Naive thymus-derived CD8-positive, alpha-beta T cell (primary cell): ENCODE measurements at places on chromosomes 6 and 20.

GRCh38 chr6:4804095-4804494 lies 27.9 kb downstream of the CDYL start:
- peaks cover 16% of the 10 kb centered on the region for H3K36me3 ChIP-seq
- H3K4me1 ChIP-seq = peaks cover 81% of the 10 kb centered on the region
- DNase-seq = no peak
- no peaks in the 10 kb centered on the region for H3K27me3 ChIP-seq

DNA sequence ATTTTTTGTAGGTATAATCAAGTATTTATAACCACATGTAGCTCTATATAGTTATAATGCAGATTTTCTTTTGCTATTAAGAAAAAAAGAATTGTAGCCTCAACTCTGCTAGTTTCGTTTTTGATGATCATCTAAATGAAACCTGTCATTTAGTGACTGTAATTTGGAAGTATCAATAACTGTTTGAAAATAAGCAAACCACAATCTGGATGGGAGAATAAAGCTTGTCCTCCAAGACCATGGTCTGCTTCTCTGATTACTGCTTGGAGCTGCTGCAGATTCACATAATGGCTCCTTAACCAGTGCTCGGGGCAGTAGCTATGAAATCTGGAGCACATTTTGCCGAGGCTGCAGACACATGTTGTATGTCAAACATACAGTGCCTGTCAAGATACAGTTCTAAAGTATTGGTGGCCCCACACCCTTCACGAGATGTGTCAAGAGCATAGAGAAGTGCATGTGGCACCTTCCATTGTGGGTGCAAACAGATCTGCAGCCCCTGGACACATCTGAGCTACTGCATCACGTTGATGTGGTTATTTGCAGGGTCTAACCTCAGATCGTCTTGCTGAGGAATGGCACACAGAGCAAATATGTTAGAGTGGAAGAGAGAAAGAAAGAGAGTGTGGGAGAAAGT lies 255.7 kb upstream of the SUPT3H start:
- no peak for DNase-seq
- no peaks in the 10 kb centered on the region for H3K36me3 ChIP-seq
- H3K27me3 ChIP-seq = no peaks in the 10 kb centered on the region
- H3K27ac ChIP-seq = no peak overlapping the region

DNA sequence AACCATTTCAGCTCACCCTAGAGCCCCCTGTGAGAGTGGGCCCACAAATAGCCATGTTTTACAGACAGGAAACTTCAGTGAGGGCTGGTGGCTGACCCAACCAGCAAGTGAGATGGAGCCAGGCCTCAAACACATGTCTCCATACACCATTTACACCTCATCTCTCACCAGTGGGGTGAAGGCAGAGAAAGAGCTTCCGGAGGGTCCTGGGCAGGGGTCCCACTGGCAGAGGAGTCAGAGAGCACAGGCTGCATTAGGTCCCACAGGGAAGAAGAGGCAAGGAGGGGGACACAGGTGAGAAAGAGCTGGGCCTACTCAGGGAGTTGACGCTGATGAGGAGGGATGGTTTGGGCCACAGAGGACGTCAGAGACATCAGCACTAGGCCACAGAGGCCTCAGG lies 172.6 kb downstream of the VEGFA start:
- no peaks in the 10 kb centered on the region for H3K27me3 ChIP-seq
- H3K36me3 ChIP-seq = peaks cover 16% of the 10 kb centered on the region
- no peak for DNase-seq
- H3K27ac ChIP-seq = no peak overlapping the region
- H3K4me3 ChIP-seq = no peak overlapping the region

DNA sequence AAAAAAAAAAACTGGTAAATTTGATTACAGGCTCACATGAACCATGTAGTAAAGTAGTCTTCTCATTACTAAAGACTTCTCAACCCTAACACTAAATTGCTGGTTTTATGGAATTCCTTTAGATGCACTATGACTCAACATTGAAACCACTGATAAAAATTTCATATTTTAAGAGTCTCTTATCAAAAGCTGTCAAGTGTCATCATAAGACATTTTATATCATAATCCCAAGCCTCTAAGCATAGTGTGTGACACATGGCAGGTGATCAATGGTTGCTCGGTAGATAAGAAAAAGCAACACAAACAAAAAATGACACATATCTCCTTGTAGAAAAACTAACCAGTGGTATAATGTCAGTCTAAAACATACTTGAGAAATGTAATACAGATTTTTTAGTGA lies 258.4 kb downstream of the RNGTT start:
- peaks cover 12% of the 10 kb centered on the region for H3K36me3 ChIP-seq
- H3K4me1 ChIP-seq = peaks cover 17% of the 10 kb centered on the region
- no peaks in the 10 kb centered on the region for H3K27me3 ChIP-seq
- no peak overlapping the region for H3K27ac ChIP-seq

DNA sequence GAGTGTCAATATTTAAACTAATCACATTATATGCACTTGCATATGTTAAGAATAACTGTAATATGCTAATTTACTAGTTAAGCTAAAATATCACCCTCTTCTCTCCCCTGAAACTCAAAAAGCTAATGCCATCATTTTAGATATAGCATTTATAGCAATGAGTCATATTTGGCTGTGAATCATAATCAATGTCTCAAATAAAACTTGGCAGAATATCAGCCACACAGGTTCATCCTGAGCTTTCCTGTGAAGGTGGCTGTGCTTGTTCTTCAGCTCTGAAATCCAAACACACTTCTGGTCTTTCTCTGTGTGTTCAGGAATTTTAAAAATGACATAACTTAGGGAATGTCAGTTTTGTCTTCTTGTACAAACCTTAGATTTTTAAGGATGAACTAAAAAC lies 12.8 kb upstream of the PNRC1 start:
- H3K27me3 ChIP-seq = peaks cover 6% of the 10 kb centered on the region
- no peak for DNase-seq
- H3K4me1 ChIP-seq = no peaks in the 10 kb centered on the region
- no peak overlapping the region for H3K4me3 ChIP-seq
- H3K27ac ChIP-seq = no peak overlapping the region
- H3K36me3 ChIP-seq = no peaks in the 10 kb centered on the region

GRCh38 chr20:55953201-55953600 lies 52.1 kb downstream of the CBLN4 start:
- H3K36me3 ChIP-seq = no peaks in the 10 kb centered on the region
- H3K27ac ChIP-seq = no peak overlapping the region
- no peak overlapping the region for H3K4me3 ChIP-seq
- no peak for DNase-seq
- H3K27me3 ChIP-seq = peaks cover 4% of the 10 kb centered on the region
- no peaks in the 10 kb centered on the region for H3K4me1 ChIP-seq

GRCh38 chr6:121847806-121848522 lies 412.5 kb downstream of the GJA1 start:
- peaks cover 3% of the 10 kb centered on the region for H3K4me1 ChIP-seq
- H3K36me3 ChIP-seq = no peaks in the 10 kb centered on the region
- H3K4me3 ChIP-seq = no peak overlapping the region
- DNase-seq = no peak
- H3K27ac ChIP-seq = no peak overlapping the region
- H3K27me3 ChIP-seq = peaks cover 2% of the 10 kb centered on the region

DNA sequence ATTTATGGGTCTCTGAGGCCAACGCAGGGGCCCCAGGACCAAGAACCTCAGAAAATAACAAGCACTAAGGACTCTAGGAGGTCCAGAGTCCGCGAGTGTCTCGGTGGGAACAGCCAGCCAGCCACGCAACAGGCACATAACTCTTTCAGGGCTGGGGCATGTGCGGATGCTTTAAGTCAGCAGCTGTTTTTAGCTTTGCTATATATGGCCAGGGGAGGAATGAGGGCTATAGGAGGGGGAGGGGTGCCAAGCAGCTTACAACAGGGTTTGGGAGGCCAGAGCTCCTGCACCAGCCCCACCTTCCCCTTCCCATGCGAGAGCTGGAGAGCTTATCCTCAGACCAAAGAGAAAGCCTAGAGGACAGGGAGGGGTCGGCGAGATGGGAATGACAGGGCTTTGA lies 6.2 kb downstream of the JPH2 start:
- peaks cover 4% of the 10 kb centered on the region for H3K36me3 ChIP-seq
- H3K27ac ChIP-seq = no peak overlapping the region
- no peak for DNase-seq
- H3K4me3 ChIP-seq = no peak overlapping the region
- H3K27me3 ChIP-seq = peaks cover 42% of the 10 kb centered on the region

GRCh38 chr6:95017922-95018321 lies 559.4 kb upstream of the MANEA start:
- no peak for DNase-seq
- no peak overlapping the region for H3K4me3 ChIP-seq
- H3K4me1 ChIP-seq = no peaks in the 10 kb centered on the region
- no peak overlapping the region for H3K27ac ChIP-seq
- no peaks in the 10 kb centered on the region for H3K27me3 ChIP-seq

GRCh38 chr20:40160097-40160550 lies 528.9 kb downstream of the MAFB start:
- H3K27me3 ChIP-seq = peaks cover 2% of the 10 kb centered on the region
- H3K4me1 ChIP-seq = no peaks in the 10 kb centered on the region
- H3K4me3 ChIP-seq = no peak overlapping the region
- no peak overlapping the region for H3K27ac ChIP-seq
- no peak for DNase-seq
- no peaks in the 10 kb centered on the region for H3K36me3 ChIP-seq

DNA sequence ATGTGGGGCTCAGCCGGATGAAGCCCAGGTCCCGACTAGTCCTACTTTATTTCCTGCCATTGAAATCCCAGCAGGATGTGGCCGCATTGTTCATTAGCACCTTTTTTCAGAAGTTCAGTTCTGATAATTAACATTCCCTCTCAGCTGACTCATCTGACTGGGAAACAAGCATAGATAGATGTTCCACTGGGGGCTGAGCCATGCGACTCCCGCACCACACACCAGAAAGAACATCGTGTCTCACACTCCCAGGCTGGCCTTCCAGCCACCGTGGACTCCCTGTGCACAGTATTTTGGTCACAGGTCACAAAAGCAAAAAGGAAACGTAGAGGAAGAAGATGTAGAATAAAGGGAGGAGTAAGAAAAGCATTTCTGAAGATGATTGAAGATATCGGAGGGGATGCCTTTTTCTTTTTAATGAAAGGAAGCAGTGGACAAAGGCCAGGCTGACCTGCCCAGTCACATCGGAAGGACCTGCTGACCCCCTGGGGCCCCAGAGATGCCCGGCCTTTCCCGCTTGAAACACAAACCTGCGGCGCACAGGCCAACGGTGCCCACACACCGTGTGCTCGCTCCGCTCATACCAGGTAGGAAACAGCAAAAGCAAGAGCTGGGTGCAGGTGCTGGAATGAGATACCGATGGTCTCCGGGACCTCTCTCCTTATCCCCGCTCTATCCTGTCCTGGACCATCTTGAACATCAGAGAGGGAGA lies 11.8 kb downstream of the RPS6KA2 start:
- DNase-seq = no peak
- no peaks in the 10 kb centered on the region for H3K36me3 ChIP-seq
- no peaks in the 10 kb centered on the region for H3K27me3 ChIP-seq
- H3K4me3 ChIP-seq = no peak overlapping the region
- H3K27ac ChIP-seq = no peak overlapping the region

DNA sequence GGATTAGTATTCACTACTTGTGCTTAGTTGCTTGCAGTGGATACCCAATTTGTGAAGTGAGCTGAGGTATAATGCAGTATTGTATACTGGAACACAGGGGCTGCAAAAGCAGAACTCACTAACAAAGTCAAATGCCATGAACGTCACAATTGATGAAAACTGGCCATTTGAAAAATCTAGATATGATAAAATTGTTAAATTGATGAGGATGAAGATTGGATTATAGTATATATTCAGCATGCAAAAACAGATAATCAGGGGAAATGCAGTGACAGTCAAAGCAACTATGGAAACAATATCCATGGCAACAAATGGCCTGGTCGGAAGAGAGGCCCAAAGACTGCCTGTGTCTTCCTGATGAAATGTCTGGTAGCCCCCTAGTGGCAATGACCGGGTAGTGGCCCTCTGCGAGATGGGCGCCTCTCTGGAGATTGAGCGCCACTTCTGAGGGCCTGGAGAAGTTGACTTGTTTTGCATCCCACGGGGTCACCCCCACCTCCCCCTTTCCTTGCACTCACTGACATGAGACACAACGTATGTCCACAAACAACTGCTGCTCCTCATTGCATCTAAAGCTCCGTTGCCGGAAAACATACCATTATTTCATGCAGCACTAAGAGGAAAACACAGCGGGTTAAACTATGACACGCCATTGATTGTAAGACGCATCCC lies 43.6 kb downstream of the C6orf15 start:
- DNase-seq = peak; percentile 67
- peak overlapping the region; percentile 60 for H3K27ac ChIP-seq
- no peaks in the 10 kb centered on the region for H3K36me3 ChIP-seq

- H3K4me1 ChIP-seq = peaks cover 92% of the 10 kb centered on the region
- peak overlapping the region; percentile 32 for H3K4me3 ChIP-seq
- DNase-seq = no peak
These were observed 131.6 kb upstream of the NEDD9 start for GRCh38 chr6:11363881-11364576.

DNA sequence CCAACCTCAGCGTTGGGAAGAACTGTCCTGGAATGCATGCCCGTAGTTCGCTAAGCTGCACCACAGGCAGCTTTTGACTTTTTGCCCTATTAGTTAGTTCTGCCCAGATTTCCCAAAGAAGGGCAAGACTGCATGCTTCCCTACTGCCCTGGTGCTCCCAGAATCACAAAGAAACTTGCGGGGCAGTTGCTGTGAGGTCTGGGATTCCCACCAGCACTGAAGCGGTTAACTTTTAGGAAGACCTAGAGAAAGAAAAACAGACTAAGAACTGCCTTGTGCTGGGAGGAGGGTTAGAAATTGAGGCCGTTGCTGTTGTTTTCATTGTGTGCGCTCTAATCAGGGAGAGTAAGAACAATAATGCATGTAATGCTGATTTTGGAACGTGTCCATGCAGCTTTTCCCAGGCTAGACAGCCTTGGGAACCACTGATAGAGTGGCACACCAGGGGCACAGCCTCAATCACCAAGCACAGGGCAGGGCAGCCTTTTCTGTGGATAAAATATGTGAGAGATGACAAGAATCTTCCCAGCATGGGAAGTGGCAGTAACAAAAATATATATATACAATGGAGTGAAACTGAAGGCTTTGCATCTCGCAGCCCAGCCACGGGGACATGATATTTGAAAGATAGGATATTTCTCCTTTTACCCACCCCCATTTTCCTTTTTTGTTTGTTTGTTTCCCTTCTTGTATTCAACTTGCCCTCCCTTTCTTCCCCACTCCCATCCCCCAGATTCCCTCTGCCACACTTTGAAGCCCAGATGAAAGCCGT lies 137.7 kb upstream of the HEY2 start:
- no peak for DNase-seq
- H3K27ac ChIP-seq = no peak overlapping the region
- no peaks in the 10 kb centered on the region for H3K36me3 ChIP-seq

DNA sequence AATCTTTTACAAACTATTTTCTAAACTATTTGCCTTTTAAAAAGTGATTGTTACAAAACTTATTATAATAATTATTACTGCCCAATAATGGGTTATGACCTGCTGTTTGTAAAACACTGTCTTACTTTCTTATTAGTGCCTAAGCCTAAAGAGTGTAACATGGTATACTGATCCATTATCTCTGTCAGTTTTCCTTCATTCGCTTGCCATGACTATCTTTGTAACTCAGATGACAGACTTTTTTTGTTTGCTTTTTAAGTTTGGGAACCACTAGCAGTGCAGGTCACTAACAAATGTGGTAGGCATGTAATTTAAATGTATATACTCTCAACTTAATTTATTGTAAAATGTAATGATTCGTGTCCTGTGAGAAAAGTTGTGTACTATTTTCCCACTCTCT lies 9.9 kb upstream of the TFB1M start:
- no peak for DNase-seq
- no peak overlapping the region for H3K27ac ChIP-seq
- no peaks in the 10 kb centered on the region for H3K36me3 ChIP-seq
- peaks cover 2% of the 10 kb centered on the region for H3K27me3 ChIP-seq

- no peaks in the 10 kb centered on the region for H3K4me1 ChIP-seq
- H3K36me3 ChIP-seq = no peaks in the 10 kb centered on the region
- no peak for DNase-seq
- no peak overlapping the region for H3K27ac ChIP-seq
These were observed 153.0 kb downstream of the FOXA2 start for GRCh38 chr20:22431419-22431818.
